Left hindlimb (tissue), 1 donor: ENCODE measurements at places on chromosomes 7 and 10.

DNA sequence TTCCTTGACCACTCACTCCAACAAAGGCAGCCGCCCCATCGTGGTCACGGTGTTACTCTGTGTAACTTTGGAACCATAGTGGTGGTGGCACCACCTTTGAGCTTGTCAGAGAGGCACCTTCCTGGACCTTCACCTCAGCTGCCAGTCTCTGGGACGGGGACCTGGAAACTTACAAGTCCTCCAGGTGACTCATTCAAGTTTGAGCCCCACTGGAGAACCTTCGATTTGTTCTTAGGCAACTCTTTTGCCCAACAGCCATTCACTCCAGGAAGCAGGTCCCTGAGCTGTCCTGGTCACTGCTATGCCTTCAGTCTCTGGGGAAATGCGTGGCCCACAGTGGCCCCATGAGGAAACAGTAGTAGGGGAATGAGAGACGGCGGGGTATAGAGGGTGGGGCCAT, 17.2 kb downstream of the STX1A start:
- DNase-seq, result no peak

GRCh38 chr7:7761340-7761973, 43.0 kb upstream of the RPA3 start:
- no peak for DNase-seq

DNA sequence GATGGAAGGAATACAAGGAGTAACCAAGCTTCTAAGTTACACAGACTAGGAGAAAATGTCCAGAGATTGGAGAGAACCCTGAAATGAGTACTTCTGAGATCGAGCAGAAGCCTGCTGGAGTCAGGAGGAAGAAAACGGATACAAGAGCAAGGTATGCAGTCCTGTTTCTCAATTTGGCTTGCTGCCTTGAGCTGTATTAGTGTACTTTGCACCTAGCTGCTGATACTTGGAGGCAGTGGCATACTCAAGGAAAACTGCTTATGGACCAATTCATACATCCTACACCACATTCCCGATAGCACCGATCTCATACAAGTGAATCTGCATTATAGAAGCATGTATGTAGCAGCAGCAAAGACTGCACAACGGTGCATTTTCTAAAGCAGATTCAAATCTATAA, 14.4 kb downstream of the PIP4K2A start:
- no peak for DNase-seq

DNA sequence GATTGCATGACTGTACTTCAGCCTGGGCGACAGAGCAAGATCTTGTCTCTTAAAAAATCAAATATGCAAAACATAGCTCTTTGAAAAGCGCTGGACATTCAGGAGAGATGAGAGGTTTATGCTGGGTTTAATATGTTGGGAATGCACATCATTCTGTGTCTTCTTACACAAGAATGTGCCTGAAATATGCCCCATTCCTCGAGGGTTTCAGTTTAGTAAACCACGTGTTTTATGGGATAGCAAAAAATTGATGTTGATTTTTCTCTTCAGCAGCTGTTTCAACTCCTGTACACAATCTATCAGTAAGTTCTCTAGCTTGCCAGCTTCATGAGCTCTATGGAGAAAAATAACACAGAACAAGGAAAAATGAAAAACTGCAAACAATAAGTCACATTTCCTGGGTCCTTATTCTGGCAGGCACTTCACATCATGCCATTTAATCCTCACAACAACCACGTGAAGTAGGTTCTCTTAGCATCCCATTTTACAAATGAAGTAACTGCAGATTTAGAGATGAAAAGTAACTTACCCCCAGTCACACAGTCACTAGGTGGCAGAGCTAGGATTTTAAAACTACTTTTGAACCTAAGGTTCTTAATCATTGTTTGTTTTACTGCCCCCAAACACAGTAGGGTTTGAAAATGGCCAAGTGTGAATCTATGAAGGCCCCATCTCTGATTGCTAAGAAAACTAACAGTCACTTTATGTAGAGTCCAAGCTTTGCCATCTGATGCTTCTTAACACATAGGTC, 423.6 kb downstream of the PHTF2 start:
- DNase-seq, result no peak

DNA sequence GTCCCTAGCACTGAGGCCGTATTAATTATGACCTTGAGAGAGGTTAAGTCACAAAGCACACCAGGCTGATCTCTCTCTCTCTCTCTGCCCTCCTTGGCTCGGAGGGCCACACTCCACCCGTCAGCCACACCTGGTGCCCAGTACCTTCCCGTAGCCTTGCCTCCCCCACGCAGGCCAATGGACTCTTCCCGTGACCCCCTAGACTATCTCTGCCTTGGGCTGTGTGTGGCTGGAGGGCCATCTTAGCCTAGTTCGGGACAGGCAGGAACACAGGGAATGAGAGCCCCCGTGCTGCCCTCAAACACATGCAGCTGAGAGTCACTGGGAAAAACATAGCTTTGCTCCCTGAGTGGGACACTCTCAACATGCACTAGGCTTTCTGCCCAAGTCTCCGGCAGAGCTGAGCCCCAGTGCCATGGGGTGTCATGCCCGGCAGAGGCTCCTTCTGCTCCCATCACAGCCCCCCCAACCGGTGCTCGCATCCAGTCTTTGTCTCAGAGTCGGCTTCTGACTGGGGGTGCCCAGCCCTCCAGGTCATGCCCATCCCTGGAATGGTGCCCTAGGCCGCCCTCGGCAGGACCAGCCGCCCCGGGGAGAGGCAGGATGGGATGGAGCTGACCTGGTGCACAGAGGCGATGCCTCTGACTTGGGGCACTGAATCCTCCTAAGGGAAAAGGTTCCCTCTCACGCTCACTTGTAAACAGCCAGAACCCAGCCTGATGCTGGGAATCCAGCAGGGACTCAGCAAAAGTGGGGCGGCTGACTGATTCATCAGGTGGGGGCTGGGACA, 63.0 kb downstream of the TCERG1L start:
- DNase-seq, result no peak

GRCh38 chr7:44771358-44771757, 22.7 kb downstream of the ZMIZ2 start:
- no peak for DNase-seq

GRCh38 chr7:142833174-142834048, 21.5 kb upstream of the EPHB6 start:
- no peak for DNase-seq

DNA sequence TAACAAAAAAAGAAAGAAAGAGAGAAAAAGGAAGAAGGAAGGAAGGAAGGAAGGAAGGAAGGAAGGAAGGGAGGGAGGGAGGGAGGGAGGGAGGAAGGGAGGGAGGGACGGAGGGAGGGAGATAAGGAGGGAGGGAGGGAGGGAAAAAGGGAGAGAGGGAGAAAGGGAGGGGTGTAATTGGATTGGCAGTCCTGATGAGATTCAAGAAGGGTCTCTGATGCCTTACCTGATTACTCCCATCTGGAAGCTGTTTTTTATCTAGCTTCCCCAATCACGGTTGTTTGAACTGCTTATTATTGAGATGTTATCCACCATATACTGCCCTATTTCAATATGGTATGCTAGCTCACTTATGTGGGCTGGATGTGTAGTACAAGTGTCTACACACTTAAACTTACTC, 27.3 kb downstream of the GNG11 start:
- DNase-seq, result no peak

DNA sequence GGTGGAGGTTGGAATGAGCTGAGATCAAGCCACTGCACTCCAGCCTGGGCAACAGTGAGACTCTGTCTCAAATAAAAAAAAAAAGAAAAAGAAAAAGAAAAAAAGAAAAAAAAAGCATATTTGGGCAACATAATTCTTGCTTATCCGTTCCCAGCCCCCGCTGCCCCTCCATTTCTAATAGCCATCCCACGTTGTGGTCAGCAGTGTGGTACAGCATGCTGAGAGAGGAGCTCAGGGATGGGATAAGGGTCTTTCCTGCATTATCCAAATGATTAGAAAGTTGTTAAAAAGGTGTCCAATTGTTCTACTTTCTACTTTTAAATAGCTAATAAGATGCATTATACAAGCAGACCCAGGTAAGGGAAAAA, 104.9 kb upstream of the ZNF92 start:
- no peak for DNase-seq

DNA sequence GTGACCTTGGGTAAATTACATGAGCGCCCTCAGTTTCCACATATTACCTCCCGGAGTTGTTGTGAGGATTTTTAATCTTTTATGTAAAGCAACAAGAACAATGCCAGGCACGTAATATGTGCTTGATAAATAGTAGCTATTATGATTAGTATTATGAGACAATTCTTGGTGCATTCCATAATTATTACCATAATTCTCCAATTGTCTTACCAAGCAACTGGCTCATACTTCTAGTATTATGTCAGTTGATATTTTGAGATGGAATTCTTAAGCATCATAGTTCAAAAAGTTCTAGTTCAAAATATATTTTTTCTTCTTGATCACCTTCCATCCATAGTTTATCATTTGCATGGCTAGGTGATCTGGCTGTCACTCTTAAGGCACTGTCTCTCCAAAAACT, 259.0 kb downstream of the BBS9 start:
- no peak for DNase-seq

- no peak for DNase-seq
Measured at GRCh38 chr7:157930441-157930840, 593.6 kb downstream of the DNAJB6 start.

DNA sequence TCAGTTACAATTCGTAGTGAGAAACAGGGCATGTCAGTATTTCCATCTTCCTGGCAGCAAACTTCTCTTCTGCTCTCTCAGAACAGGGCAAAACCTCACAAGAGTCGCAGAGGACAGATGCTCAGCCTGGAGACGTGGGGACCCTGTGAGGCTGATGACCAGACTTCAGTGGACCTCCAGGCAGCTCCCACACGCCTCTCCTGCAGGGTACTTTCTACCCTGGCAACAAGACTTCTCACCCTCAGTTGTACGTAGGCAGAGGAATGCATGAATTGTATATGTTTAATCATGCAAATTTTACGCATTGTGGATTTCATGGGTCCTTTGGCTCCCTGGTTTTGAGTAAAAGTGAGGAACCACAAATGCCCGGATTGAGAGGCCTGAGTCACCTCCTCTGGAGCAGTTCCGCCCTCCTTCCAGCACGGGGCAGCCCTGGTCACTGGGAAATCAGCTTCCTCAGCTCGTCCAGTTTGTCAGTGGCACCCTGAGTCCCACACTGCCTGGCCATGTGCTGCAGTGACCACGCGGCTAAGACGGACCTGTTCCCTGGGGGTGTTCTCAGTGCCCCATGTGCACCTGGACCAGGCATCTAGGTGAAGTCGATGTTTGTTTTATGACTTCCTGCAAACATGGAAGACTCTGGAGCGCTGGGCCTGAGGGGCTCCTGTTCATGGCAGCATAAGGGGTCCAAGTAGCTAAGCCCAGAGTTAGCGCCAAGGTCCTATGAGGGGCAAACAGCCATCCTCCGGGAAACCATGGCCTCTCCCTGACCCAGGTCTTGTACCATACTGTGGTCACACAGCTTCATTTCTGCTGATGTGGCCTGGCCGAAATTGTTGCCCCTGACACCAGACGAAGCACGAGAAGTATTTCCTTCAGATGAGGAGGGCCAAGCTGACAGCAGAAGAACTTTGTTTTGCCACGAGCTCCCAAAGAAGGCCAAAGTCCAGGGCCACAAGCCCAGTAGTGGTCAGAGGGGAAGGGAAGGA, 165.1 kb downstream of the TNS3 start:
- no peak for DNase-seq

GRCh38 chr7:116024826-116025809, 5.4 kb downstream of the TFEC start:
- DNase-seq, result no peak

DNA sequence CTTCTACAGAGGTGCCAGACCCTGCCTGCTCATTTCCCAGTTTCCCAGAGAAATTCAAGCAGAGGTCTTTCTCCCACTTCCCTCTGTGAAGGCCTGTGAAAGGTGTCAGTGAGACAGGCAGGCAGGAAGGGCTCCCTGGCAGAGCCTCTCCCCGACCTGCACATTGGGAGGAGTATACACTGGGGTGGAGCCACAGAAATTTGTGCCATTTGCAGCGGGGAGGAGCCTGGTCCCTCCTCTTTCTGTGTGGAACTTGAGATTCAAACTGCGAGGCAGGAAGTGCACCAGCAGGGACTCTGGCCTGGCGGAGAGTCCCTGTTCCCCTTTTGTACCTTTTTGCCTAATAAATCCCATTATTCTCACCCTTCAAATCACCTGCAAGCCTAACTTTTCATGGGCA, 54.6 kb upstream of the OPN4 start:
- DNase-seq, result no peak

GRCh38 chr7:14739168-14739840, 163.2 kb downstream of the DGKB start:
- DNase-seq, result no peak

GRCh38 chr10:101054351-101054750, 7.4 kb upstream of the KAZALD1 start:
- DNase-seq, result no peak

GRCh38 chr10:89632824-89633223, 12.2 kb downstream of the PANK1 start:
- no peak for DNase-seq

- DNase-seq, result no peak
Measured at GRCh38 chr7:36611703-36612102, 112.6 kb downstream of the AOAH start.

DNA sequence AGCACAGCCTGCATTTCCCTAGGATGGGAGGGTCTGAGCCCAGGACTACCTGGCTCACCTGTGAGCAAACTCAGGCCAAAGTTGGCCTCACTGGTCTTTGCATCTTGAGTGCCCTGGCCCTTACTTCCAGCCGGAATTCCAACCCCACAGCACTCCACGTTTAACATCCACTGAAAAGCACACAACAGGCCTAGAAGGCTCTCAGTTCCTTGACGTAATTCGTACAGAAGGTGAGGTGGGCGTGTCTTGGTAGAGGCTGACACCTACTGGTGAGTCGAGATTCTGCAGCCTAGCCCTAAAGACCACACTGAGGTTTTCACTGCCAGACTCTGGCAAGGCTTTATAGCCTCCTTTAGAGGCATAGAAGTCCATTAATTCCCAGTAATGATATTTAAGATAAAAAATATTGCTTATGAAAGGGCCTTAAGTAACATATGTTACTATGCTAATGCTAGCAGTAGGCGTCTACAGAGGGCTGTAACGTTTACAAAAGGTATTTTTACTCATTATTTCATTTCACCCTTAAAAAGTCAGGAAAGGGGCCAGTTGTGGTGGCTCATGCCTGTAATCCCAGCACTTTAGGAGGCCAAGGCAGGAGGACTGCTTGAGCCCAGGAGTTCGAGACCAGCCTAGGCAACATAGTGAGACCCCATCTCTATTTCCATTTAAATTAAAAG, 95.8 kb downstream of the HIP1 start:
- DNase-seq, result no peak

DNA sequence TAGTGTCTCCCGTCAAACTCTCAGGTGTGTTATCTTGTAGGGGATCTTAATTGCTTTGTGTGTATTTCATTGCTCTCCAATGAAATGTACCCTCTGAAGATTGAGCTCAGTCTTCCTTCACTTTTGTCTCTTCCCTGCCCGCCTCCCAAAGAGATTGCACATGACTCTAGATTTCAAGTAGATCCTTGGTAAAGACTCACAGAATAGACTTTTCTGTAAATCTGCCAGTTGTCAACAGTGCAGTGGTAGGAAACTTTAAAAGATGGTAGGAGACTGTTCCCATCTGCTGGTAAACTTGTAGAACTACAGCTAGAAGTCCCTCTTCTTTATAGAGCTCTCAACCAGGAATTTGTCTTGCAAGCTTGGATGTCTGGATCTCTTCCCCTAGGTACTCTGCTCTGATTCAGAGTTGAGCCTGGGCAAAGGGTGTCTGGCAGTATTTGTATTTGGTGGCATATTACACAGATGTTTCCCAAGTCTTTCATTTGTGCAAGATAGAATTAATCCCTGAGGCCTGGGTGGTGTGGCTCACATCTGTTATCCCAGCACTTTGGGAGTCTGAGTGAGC, 9.6 kb downstream of the CCL26 start:
- DNase-seq, result no peak
